Karpas-422 (cell line): ENCODE measurements at places on chromosomes 3 and 15.
A peak's percentile ranks its signal among the peaks of the same experiment; 100 is the strongest.

DNA sequence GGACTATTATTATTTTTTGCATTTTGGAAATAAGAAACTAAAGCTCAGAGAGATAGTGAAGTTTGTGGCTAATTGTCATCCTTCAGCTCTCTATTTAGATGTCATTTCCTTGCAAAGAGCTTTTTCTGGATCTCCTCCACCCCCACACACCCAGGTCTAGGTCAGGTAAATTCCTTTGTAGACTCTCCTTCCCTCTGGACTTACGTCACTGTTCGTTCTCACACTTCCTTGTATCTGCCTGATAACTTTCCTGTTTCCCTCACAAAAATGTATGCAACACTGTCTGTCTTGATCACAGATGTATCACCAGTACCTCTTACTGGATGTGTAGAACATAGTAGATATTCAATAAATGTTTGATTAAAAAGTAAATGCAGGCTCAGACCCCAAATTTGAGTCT, 6.1 kb upstream of the MB21D2 start:
- no peak for DNase-seq

DNA sequence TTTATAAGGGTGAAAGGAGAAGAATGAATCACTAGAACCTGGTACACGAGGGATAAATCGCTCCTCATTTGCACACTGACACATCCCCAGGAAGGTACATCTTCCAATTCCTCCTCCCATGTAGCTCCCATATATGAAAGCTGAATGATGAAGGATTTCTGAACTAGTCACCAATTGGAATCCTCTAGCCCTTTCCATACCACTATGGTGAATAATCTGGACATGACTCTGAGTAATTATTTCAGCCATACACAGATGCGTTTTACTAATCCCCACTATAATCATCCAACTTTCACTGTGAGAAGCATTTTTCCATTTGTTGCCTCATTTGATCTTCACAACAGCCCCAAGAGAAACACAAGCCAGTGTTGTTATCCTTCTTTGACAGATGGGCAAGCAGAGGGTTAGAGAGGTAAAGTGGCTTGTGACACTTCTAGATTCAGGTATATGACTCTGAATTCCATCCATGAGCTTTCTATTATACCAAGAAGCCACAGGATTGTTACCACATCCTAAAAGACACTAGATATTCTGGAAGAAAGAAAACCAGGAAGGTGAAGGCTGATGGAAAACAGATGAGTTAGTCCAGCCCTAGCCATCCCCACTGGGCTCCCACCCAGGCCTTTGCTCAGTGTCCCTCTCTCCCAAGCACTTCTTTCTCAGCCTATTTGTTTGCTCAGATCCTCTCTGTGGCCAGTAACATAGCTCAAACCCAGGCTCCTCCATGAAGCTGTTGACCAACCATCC, 22.2 kb upstream of the BCL6 start:
- DNase-seq = no peak

GRCh38 chr3:125957674-125958510, 11.1 kb upstream of the ROPN1B start:
- no peak for DNase-seq

GRCh38 chr3:135056733-135057310, 261.8 kb downstream of the EPHB1 start:
- no peak for DNase-seq

- DNase-seq = no peak
Measured at GRCh38 chr3:135862361-135862760, 103.2 kb upstream of the PPP2R3A start.

GRCh38 chr15:79316864-79317263, 6.0 kb downstream of the TMED3 start:
- DNase-seq = no peak

DNA sequence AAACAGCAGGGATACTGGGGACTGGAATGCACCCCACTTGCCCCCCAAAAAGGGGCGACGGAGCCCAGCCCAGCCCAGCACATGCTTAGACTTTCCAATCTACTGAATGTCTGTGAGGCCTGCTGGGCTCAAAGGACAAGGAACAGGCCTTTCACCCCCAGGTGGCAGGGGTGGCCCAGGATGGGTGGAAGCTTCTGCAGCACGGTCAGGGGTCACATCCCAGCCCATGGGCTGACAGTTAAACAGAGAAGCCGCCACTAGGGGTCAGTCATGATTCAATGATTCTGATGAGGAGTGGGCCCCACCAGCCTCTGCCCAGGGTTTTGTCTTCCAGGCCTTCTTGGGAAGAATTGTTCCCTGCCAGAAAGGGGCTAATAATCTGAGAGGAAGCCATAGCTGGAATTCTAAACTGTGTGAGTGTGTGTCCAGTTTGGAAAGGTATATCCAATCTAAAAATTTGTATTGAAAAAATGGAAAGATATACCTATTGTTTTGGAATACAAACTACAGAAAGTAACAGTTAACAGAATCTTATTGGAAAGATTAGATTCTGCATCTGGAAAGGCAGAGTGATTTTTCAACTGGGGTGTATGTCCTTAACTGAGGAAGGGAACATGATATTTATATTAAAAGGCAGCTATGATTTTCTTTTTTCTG, 2.2 kb downstream of the CHRNB4 start:
- peak; percentile 86 for DNase-seq

GRCh38 chr3:148459931-148460513, 237.7 kb upstream of the AGTR1 start:
- peak; percentile 64 for DNase-seq

DNA sequence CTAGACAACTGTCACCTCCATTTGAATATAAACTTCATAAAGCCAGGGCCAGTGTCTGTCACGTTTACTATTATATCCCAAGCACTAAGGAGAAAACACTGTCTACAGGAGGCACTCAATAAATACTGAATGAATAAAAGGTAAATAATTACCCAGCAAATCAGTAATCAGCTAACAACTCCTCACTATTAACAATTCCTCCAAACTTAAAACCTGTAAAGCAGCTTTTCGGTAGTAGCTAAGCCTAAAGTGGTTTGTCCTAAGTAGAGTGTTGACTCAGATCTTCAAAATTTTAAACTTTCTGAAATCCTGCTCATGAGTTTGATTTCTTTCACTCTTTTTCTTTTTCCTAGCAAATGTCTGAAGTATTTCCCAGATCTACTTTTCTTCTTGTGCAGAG, 39.9 kb downstream of the C3orf80 start:
- DNase-seq = no peak

- no peak for DNase-seq
Measured at GRCh38 chr3:127289706-127290575, 2.1 kb upstream of the PRR20G start.

DNA sequence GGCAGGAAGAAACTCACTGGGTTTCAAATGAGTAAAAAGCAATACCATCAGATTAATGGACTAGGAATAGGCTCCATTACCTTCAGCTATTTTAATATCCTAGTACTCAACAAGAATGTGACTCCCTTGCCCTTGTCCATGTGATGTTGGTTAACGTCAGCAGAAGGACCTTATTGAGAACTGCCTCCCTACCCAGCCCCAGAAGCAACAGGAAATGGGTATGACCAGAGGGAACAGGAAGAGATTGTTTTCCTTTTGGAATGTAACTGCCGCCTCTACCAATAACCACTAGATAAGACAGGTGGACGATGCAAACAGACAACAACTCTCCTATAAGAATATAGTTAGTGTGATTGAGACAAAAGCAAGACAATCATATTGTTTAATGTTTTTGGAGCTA, 10.4 kb upstream of the MME start:
- peak; percentile 11 for DNase-seq

GRCh38 chr15:63576441-63576840, 20.7 kb upstream of the FBXL22 start:
- no peak for DNase-seq

DNA sequence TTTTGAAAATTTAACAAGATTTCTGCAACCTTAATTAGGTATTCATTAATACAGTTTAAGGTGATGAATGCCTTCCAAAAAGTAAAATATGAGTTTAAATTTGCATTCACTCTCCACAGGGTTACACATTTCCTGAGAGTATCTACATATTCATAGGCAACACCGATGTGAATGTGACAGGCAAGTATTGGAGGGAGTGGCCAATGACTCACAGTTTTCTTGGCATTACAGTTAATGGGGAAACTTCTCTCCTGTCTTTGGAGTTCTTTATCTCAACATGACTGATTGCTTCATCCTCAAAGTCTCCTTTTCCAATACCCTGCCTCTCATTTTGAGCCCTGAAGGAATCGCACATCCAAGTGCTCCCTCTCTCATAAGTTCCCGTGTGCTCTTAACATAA, 181.9 kb upstream of the CHL1 start:
- DNase-seq = no peak

DNA sequence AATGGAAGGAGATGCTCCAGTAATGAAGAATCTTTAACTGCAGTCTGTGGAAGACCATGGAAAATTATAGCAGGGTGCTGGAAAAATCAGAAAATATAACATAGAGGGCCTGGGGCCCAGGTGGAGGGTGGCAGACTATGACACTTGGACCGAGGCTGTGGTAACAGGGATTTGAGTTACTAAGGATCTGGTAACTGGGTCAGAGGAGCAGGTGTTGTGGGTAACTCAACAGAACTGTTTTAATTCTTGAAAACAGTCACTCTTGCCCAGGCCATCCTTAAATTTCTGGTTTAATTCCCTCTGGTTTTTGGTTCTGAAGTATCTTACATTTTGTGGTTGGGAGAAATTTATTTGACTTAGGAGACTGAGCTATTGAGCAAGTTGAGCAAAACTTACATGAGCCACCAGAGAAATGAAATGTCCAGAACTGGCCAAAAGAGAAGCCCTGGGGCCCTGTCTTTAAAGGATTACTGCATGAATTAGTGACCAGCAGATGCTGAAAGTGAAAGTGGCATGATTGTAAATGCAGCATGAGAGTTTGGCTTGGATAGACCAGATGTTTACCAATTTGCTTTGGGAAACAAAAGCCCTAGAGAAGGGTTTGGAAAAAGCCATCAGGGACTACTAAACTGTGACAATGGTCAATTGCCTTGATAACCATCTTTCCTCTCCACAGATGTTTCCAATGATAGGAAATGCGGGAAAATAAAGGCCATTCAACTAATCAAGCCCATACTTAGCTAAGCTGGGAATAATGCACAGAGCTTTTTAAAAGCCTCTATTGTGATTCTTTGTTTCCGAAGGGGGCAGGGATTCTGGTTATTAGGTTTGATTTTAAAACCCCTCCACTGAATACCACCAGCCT, 374.9 kb upstream of the TGFBR2 start:
- no peak for DNase-seq

- peak; percentile 76 for DNase-seq
Measured at GRCh38 chr3:168847291-168847883, 751.7 kb upstream of the GOLIM4 start.

DNA sequence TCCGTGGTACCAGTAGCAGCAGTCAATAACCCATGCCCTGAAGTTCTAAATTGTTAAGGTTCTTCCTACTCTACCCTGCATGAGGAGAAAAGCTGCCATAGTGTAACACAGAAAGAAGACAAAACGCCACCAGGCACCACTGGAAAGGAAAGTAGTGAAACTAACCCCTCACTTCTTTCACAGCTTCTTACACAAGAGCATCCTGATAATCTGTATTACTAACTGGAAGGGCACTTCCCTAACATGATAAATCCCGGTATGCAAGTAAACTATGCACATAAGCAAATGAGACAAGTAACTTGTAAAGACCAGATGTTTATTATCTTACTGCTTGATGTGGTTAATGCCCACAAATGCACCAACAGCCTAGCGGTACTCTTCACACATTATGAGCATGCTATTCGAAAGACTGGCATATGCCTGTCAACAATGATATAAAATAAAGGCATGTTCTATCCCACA, 141.3 kb downstream of the ADAM10 start:
- no peak for DNase-seq

- DNase-seq = no peak
Measured at GRCh38 chr15:63188247-63188925, 1.0 kb upstream of the RAB8B start.

- no peak for DNase-seq
Measured at GRCh38 chr15:78718837-78719236, 77.8 kb upstream of the CHRNB4 start.

DNA sequence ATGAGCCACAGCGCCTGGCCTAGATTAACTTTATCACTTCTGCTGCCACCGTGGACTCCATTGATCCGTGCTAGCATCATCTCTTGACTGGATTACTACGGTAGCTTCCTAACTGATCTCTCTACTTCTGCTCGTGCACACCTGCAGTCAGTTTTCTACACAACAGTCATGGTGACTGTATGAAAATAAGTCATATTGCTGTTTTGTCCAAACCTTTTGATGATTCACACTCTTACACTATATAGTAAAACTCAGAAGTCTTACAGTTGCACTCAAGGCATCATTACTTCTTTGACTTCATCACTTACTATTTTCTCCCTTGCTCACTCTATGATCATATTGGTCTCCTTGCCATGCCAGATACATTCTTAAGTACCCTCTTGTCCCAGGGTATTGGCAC, 10.1 kb downstream of the PDCD6IP start:
- no peak for DNase-seq

- no peak for DNase-seq
Measured at GRCh38 chr3:181718369-181718768, 6.6 kb downstream of the SOX2 start.

DNA sequence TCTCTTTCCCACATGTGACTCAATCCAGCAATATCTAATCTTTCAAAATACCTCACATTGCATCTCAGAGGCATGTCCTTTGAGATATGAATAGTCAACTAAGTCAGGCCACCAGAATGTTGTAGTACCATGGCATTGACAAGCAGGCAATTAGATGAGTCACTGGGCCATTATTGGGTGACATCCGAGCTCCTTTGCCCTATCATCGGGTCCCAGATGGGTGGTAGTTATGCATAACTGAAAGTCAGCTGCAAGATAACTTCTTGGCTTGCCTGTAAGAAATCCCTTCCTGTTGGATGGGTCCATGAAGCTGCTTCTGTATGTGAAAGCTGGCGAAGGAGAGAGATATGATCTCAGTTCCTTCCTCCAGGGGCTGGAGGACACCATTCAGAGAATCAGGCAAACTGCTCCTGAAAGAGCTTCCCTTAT, 32.8 kb downstream of the ARRDC4 start:
- no peak for DNase-seq

- no peak for DNase-seq
Measured at GRCh38 chr3:147418808-147419701, 9.9 kb downstream of the ZIC1 start.

DNA sequence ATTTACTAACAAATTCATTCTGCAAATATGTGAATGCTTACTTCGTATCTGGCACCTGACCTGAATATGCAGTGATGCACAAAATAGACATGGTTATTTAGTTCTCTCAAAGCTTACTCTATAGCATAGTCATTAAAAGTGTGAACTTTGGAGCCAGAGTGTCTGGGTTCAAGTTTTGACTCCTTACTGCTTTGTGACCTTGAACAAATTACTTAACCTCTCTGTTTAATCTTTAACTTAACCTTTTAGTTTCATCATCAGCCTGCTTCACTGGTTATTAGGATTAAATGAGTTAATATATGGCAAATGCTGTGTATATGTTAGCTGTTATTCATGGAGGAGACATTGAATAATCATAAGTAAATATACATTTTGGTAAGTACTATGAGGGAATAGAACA, 12.1 kb upstream of the MGA start:
- DNase-seq = no peak

GRCh38 chr3:103006526-103007183, 571.8 kb downstream of the ZPLD1 start:
- DNase-seq = no peak

GRCh38 chr3:192636517-192637444, 90.6 kb downstream of the FGF12 start:
- no peak for DNase-seq

- no peak for DNase-seq
Measured at GRCh38 chr3:101255441-101255840, 64.9 kb downstream of the IMPG2 start.
